ENCODE measurements at places on chromosomes 6 and 20. TPM values are rescaled to one million over a fixed set of nuclear protein-coding genes. Genes with fewer than 3 reads are reported as not detected.

Gene KIAA1586
- 88.1 TPM for total RNA-seq

Gene LY6G6D
- total RNA-seq, result 0.90 TPM

DNA sequence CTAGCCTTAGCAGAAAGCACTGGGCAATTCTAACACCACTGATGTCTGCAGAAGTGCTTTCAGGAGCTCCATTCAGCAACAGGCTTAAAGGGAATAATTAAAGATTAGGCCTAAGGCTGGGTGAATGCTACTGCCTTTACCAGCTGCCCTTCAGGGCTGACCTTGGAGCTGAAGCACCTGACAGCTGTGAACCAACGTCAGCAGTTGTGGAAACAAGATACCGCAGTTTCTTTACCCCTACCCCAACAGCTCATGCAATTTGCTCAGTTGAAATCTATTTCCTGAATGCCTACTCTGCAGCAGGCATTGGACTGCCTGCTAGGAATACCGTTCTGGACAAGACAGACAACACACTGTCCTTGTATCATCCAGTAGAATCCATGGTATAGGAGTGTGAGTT lies 51.5 kb upstream of the ADTRP start:
- DNase-seq, result no peak

DNA sequence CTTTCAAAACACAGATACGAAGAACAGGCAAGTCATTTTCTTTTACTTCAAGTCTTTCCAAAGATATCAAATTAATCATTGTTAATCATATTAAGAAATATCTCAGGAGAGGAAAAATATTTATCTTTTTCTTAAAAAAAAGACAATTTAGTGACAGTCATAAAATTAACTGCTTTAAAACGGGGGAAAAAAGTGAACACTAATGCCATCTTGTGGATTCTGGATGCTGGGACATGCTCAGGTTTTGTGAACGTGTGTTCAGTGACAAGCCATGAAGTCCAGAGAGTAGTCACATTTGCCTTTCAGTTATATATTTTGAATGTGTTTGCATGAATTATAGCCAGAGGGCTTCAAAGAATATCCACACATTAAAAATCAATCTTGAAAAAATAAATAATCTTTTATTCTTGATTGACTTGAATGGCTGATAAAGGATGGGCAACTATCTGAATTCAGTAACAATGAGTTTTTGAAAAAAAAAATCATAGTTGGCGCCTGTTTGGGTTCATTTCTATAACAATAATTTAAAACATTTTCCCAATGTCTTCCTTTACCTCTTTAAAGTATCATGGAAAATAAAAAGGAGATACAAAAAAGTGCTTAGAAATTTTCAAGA lies 74.7 kb upstream of the NOX3 start:
- DNase-seq, result peak; percentile 33
